ENCODE measurements at places on chromosomes 12 and 14.
A peak's percentile ranks its signal among the peaks of the same experiment; 100 is the strongest.

- H3K36me3 ChIP-seq, result no peaks in the 10 kb centered on the region
- DNase-seq, result peak; percentile 6
- no peak overlapping the region for H3K4me3 ChIP-seq
- peaks cover 43% of the 10 kb centered on the region for H3K27me3 ChIP-seq
- no peak overlapping the region for H3K27ac ChIP-seq
These were observed 73.9 kb upstream of the TBX5 start for GRCh38 chr12:114479831-114480230.

DNA sequence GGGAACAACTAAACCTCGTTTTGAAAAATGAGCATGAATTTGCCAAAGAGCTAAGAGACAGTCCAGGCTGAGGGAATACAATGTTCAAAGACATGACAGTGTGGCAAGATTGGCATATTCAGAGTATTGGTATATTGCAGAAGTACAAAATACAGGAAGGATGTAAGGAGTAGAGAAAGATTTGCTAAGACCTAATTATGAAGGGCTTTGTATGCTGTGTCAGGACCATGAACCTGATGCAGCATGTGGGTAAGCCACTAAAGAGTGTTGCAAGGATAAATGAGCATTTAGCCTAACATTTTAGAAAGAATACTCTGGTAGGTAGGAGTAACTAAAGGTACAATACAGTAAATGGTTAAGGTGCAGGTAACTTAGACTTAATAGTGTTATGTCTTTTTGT is 65.1 kb downstream of the KTN1 start:
- no peak overlapping the region for H3K27ac ChIP-seq
- no peaks in the 10 kb centered on the region for H3K27me3 ChIP-seq
- no peak overlapping the region for H3K4me3 ChIP-seq
- H3K36me3 ChIP-seq, result peaks cover 11% of the 10 kb centered on the region
- no peaks in the 10 kb centered on the region for H3K4me1 ChIP-seq

- no peaks in the 10 kb centered on the region for H3K27me3 ChIP-seq
- peaks cover 16% of the 10 kb centered on the region for H3K4me1 ChIP-seq
- no peak for DNase-seq
- H3K4me3 ChIP-seq, result no peak overlapping the region
- H3K36me3 ChIP-seq, result no peaks in the 10 kb centered on the region
- H3K27ac ChIP-seq, result no peak overlapping the region
These were observed 26.4 kb downstream of the ACTN1 start for GRCh38 chr14:68952531-68953195.

GRCh38 chr12:1293901-1294300 is 300.5 kb downstream of the FBXL14 start:
- H3K36me3 ChIP-seq, result peaks cover 12% of the 10 kb centered on the region
- no peak for DNase-seq
- peaks cover 4% of the 10 kb centered on the region for H3K4me1 ChIP-seq
- no peak overlapping the region for H3K4me3 ChIP-seq

GRCh38 chr12:117036547-117036946 is 62.7 kb downstream of the TESC start:
- no peaks in the 10 kb centered on the region for H3K36me3 ChIP-seq
- no peak for DNase-seq
- peaks cover 3% of the 10 kb centered on the region for H3K27me3 ChIP-seq
- peaks cover 35% of the 10 kb centered on the region for H3K4me1 ChIP-seq

DNA sequence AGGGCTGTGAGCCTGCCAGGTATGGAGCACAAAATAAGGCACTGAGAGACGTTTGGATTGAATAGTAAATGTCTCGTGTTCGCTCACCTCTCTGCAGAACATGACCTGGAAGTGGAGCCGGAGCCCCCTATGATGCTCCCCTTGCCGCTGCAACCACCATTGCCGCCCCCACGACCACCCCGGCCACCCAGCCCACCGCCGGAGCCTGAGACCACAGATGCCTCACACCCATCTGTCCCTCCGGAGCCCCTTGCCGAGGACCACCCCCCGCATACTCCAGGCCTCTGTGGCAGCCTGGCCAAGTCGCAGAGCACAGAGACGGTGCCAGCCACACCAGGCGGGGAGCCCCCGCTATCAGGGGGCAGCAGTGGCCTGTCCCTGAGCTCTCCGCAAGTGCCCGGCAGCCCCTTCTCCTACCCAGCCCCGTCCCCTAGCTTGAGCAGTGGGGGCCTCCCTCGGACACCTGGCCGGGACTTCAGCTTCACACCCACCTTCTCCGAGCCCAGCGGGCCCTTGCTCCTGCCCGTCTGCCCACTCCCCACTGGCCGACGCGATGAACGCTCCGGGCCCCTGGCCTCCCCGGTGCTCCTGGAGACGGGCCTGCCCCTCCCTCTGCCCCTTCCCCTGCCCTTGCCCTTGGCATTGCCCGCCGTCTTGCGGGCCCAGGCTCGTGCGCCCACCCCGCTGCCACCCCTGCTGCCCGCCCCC is 18.7 kb downstream of the SETD1B start:
- H3K36me3 ChIP-seq, result peaks cover 6% of the 10 kb centered on the region
- H3K4me3 ChIP-seq, result no peak overlapping the region
- no peak for DNase-seq
- no peaks in the 10 kb centered on the region for H3K27me3 ChIP-seq
- no peaks in the 10 kb centered on the region for H3K4me1 ChIP-seq
- no peak overlapping the region for H3K27ac ChIP-seq

DNA sequence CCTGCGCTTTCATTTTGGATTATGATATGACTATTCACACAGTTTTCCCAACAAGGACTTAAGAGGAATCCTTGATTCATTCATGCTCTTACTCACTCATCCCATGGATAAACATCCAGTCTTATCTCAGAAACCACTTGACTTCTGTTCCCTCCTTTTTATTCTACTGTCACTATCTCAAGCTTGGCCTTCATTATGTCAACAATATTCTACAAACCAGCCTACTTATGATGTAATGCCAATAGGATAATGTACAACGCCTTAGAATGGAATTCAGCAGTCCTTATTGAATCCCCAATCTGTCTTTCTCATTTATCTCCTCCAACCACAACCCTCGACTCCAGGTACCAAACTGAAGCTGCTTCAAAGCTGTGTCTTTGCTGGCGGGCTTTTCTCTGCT is 448.5 kb downstream of the PDZRN4 start:
- no peaks in the 10 kb centered on the region for H3K4me1 ChIP-seq
- DNase-seq, result no peak
- H3K27ac ChIP-seq, result no peak overlapping the region

DNA sequence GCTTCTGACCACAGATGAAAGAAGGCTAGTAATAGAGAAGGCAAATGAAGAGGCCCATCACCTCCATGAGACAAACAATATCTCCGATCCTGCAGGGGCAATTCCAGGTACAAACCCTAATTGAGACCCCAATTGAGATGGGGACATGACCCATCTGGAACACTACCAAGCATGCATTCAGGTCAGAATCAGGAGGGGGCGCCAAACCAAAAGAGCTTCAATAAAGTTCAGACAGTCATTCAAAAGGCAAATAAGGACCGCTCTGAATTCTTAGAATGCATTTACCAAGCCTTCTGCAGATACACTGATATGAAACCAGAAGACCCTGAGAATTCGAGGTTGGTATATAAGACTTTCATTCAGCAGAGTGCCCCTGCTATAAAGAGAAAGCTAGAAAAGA is 10.2 kb upstream of the EDDM3B start:
- no peak overlapping the region for H3K4me3 ChIP-seq
- H3K4me1 ChIP-seq, result no peaks in the 10 kb centered on the region
- H3K27me3 ChIP-seq, result no peaks in the 10 kb centered on the region
- peak; percentile 45 for DNase-seq
- H3K36me3 ChIP-seq, result no peaks in the 10 kb centered on the region

DNA sequence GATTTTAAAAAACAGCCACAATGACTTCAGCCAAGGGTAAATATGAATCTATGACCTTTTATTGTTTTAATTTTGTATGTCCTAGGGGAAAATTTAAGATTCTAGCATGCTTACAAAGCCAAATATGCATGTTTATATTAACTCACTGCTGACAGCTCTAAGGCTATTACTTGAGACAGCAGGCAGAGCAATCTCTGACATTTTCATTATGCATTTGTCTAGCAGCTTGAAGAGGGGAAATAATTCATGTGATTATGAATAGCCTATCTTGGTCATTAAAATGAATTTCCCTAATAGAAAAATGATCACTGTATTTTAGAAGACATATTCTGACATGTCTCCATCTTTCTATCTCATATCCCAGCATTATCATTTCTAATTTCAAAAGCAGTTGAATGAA is 46.6 kb upstream of the HELB start:
- H3K27ac ChIP-seq, result no peak overlapping the region
- no peaks in the 10 kb centered on the region for H3K4me1 ChIP-seq

- H3K36me3 ChIP-seq, result no peaks in the 10 kb centered on the region
- H3K4me1 ChIP-seq, result peaks cover 32% of the 10 kb centered on the region
- H3K4me3 ChIP-seq, result no peak overlapping the region
- H3K27ac ChIP-seq, result no peak overlapping the region
- DNase-seq, result peak; percentile 75
- no peaks in the 10 kb centered on the region for H3K27me3 ChIP-seq
These were observed 33.2 kb upstream of the CD69 start for GRCh38 chr12:9793779-9794395.

DNA sequence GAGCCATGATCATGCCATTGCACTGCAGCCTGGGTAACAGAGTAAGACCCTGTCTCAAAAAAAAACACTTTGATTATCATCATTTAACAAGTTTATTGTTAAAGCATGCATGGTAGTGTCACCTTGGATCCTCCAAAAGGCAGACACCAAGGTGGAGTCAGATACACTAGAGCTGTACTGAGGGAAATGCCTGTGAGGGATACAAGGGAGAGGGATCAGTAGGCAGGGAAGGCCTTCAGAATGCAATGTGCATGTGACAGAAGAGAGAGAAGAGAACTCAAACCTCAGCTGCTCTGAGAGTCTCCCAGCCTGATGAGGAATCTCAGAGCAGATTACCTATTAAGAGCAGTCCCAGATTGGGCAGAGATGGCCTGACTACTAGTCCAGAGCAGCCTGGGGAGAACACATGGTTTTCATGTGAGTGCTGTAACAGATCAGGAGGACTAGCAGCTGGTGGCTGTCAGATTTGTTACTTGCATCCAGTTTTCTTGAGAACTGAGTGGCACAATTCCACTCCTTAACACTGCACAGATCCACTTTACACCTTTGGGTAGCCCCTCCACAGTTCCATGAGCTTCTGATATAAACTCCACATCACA is 38.0 kb upstream of the A2ML1 start:
- H3K4me1 ChIP-seq, result peaks cover 2% of the 10 kb centered on the region
- no peak overlapping the region for H3K4me3 ChIP-seq
- DNase-seq, result no peak

DNA sequence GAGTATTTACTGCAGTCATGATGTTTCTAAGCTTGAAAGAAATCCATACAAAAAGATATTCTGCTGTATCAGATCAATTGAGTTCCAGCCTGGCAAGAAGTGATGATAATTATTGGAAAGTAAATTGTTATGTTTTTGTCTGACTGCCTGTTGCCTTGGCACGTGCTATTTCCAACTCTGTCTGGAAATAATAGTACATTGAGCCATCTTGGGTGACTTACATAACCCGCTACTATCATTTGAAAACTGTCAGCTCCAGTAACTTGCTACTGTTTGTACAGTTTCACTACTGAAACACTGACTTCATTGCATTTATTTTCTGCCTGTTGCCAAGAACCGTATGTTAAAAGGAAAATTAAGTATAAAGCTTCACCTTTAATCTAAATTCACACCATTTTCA is 318.6 kb downstream of the ITPR2 start:
- no peak overlapping the region for H3K4me3 ChIP-seq
- peaks cover 5% of the 10 kb centered on the region for H3K36me3 ChIP-seq
- H3K27ac ChIP-seq, result no peak overlapping the region
- H3K27me3 ChIP-seq, result no peaks in the 10 kb centered on the region

DNA sequence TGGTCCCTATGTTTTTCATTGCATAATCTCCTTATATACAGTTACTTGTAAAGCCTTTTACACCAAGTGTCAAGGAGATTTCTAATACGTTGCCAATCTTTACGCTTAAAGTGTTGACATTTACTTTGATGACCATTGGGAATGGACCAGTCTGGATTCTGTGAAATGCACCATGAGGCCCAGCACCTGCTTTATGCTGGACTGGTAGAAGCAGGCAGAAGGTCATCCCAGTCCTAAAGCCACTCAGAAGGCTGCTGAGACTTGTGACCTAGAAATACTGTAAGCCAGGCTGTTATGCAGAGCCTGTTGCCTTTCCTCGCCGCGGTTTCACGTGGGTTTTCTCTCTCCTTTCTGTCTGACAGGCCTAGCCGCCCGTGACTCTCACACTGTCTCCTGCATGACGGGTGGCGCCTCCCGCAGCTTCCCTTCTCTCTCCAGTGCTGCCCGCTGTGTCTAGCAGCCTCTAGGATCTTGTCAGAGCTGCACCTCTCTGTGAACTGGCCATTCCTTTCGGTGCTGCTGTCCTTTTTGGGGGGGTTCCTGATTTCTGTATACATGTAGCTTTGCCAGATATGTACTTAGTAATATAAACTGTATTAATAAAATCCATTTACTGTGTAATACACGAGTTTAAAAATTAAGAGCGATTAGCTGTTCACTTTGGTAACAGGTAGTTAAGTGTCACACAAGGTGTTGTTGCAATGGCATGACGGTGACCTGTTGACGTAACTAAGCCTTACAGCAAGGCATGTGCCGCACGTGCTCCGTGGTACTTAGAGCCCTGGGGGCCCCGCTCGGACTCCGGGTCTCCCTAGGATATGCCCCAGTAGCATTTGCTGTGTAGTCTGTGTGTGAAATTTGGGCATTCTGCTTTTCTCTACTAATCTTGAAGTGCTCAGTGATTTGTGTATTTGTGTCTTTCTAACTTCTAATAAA is 29.7 kb downstream of the XRCC3 start:
- H3K27me3 ChIP-seq, result no peaks in the 10 kb centered on the region
- peaks cover 72% of the 10 kb centered on the region for H3K36me3 ChIP-seq
- no peak overlapping the region for H3K27ac ChIP-seq
- no peaks in the 10 kb centered on the region for H3K4me1 ChIP-seq
- no peak overlapping the region for H3K4me3 ChIP-seq

DNA sequence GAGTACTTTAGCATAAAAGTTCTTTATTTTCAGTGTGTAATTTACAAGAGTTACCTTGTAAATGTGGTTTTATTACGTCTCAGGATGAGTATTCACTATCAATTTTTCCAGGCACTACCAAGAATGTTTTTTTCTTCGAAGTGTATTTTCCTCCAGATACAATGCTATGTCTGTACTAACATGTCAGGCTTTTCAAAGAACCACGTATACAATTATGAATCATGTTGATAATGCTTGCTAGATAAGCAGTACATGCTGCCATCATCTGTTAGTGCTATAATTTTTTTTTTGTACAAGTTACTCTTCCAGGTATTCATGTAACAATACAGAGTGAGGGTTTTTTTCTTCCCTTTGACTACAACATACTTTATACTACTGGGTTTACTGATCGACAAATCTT is 5.6 kb upstream of the KANSL2 start:
- H3K27ac ChIP-seq, result no peak overlapping the region
- no peaks in the 10 kb centered on the region for H3K27me3 ChIP-seq
- H3K4me1 ChIP-seq, result no peaks in the 10 kb centered on the region
- no peak for DNase-seq
- H3K36me3 ChIP-seq, result peaks cover 5% of the 10 kb centered on the region

Data from common myeloid progenitor, CD34-positive (primary cell).